Central memory CD4-positive, alpha-beta T cell (primary cell): ENCODE measurements at places on chromosomes 6 and 20.

DNA sequence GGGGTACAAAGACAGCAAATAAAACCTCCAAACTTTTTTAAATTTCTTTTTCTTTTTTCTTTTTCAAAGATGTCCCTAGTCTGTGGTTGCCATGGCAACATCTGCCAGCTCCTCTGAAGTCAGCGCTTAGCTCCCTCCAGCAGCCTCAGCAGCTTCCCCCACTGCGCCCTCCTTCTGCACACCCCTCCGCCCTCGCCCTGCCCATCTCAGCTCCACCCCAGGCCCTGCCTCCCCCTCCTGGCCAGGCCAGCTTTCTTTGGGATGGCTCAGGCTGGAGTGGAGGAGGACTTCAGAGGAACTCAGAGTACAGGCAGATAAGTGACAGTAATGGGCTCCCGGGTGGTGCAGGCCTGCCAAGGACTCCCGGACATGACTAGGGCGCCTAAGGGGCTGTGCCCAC is 104.6 kb downstream of the LRFN2 start:
- DNase-seq: no peak

DNA sequence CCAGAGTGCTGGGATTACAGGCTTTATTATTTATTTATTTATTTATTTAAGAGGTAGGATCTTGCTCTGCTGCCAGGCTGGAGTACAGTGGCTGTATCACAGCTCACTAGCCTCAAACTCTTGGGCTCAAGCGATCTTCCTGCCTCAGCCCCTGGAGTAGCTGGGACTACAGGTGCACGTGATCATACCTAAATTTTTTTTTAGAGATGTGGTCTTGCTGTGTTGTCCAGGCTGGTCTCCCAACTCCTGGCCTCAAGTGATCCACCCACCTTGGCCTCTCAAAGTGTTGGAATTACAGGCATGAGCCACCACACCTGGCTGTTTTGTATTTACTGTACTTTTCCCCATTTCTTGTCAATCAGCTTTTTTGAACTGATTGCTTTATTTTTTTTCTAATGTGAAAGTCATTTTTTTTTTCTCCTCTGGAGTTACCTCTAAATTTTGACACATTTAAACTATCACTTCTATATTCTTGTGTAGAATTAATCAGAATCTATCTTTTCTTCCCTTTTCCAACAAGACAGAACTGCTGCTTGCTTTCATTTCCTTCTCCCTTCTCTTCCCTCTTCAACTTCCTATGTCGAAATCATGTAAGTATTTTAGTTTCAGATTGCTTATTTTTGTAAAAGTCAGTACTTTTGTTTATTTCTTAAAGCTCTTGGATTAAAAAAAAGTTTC is 12.0 kb downstream of the PANK2 start:
- DNase-seq: no peak

GRCh38 chr20:41037179-41037578 is 8.6 kb downstream of the TOP1 start:
- no peak for DNase-seq

GRCh38 chr6:30963641-30964040 is 19.9 kb upstream of the MUC21 start:
- no peak for DNase-seq

DNA sequence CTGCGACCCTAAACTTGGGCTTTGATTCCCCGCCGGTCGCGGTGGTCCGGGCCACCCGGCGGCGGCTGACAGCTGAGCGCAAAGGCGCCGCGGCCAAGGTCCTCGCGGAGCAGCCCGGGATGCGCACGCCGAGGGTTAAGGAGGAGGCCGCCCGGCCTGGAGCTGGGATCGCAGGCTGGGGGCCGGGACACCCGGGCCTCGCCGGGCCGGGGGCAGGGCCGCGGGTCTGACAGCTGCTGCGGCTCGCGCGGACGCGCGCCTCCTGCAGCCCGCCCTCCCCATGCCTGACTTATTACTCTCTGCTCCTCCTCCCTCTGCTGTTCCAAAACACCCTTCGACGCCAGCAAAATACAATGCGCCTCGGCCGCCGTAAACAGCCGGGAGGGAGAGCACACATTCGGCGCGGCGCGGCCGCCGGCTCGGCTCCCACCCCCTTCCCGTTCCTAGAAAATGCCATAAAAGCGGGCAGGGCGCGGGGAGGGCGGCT is 746 bp downstream of the BACH2 start:
- DNase-seq: peak; percentile 74

GRCh38 chr20:9166153-9166780 is 97.4 kb downstream of the PLCB4 start:
- no peak for DNase-seq

GRCh38 chr6:85620308-85620707 is 22.4 kb downstream of the SYNCRIP start:
- no peak for DNase-seq

- no peak for DNase-seq
Observed at GRCh38 chr20:43513372-43513930, 6.0 kb downstream of the L3MBTL1 start.

DNA sequence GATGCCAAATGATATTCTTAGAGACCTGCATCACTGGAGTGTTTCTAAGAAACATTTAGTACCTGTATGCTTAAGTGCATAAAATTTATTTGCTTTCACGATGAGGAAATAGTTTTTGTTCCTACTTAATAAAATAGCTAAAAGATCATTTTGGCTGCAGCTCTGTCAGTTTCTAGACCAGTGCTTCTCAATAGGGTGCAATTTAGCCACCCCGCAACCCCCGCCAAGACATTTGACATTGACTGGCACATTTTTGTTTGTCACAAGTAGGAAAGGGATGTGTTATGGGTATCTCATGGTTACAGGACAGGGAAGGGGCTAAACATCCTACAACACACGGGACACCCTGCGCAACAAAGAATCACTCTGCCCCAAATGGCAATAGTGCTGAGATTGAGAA is 335.7 kb upstream of the HSF2 start:
- DNase-seq: no peak

DNA sequence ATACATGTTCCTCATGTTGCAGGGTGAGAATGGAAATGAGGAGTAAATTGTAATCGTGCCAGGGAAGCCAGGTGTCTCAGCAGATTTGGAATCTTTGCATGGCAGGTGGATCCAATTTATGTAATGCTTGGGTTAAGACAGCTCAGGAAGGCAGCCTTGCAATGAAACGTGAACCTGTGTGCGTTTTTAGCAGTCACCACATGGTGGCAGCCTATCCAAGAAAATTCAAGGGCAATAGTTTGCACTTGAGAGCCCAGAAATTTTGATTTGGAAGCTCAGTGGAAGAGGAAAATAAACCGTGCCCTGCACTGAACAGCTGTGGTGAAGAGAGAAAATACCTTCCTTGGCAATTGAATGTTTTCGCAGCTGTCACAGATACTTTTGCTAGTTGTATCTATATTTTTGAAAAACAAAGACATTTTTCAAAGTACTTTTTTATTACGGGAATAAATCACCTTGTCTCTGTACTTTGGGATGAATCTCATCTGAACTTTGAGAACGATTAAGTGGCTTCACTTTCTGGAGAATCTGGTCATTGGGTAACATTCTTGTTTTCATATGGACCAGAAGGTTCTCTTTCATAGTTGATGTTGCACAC is 26.5 kb downstream of the MTHFD1L start:
- DNase-seq: peak; percentile 44

GRCh38 chr6:146481527-146481926 is 62.1 kb upstream of the RAB32 start:
- DNase-seq: no peak

GRCh38 chr20:32201296-32201976 is 6.1 kb downstream of the PLAGL2 start:
- DNase-seq: no peak

GRCh38 chr20:31695849-31696804 is 26.5 kb downstream of the BCL2L1 start:
- no peak for DNase-seq

DNA sequence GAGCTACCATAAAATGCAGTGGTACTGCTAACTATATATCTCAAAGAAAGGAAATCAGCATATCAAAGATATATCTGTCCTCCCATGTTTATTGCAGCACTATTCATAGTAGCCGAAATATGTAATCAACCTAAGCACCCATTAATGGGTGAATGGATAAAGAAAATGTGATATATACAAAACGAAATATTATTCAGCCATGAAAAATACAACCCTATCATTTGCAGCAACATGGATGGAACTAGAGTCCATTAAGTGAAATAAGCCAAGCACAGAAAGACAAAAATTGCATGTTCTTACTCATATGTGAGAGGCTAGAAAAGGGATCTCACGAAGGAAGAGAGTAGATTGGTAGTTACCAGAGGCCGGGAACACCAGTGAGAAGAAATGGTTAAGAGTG is 126.1 kb downstream of the PDE10A start:
- DNase-seq: no peak

- DNase-seq: no peak
Observed at GRCh38 chr6:10256113-10256690, 158.7 kb downstream of the TFAP2A start.

DNA sequence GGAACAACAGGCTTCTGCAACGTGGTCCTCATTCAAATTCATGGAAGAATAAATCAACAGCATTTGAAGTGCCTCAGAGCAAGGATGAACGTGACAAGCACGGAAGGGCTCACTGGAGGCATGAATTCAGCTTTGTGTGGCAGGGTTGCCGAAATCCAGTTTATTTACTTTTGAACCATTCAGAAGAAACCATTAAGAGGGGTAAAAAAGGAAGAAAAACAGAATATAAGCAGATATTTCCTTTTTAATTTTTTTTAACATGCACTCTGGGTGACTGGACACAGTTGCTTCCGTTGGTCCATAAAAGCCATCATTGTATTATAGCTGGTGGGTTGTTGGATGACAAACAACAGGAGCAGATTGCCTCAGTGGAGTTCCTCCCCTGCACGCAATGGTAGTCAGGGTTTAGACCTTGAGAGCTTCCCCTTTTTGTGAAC is 17.3 kb upstream of the SNRPB2 start:
- DNase-seq: no peak

DNA sequence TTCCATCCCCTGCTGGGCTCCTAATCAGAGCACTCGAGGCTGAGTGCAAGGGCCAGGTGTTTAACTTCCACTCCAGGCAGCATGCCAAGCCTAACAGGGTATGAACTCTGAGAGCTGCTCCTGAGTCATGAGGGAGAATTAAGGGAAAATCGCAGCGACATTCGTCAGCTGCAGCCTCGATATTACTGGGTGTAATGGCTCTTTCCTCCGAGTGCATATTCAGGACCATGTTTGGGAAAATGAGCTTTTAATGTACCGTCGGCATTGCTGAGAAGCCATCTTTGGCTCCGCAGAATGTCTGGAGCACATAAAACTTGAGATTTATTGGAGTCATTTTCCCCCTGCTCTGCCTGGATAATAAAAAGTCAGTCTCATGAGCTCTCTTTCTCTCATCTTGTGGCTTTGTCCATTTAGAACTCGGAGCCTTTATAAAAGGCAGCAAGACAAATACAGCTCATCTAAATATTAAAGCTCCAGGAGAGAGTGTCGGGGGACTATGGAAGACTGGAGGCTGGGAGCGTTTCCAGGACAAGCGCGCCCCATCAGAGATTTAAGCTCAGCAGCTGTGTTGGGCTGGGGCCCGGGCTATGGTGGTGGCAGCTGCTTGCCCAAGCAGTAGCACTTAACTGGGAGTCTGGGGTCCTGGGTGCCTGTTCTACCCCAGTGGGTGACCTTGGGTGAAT is 103.7 kb downstream of the TOX2 start:
- DNase-seq: no peak

DNA sequence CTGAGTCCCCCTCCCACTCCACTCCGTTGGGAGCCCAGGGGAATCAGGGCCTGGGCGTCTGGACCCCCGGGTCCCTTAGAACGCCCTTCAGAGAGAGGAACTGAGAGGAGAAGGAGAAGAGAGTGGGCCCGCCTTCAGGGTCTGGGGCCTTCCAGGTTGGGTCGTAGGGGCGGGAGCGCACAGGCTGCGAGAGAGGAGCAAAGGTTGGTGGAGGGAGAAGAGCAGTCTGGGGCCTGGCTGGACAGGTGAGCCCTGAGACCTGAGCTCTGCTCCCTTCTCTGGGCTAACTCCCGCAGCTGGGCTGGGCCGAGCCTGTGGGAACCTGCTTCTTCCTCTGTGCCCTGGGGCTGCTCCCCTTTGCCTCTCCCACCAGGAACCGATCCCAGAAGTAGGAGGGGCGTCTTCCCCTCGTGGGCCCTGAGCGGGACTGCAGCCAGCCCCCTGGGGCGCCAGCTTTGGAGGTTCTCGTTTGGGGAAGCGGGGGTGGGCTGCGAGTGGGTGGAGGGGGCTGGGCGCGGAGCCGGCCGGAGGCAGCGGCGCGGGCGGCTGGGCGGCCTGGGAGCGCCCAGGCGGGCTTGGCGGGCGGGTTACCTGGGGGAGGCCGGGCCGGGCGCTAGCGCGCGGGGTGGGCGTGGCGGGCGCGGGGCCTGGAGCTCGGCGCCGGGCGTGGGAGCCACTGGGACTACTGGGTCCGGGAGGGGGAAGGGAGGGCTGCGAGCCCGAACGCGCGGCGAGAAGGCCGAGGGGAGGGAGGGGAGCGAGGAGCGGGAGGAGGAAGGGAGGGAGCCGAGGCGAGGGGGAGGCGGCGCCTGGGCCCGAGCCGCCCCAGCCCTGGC is at the start of gene DDR1:
TSS of gene DDR1 (plus strand) at position 835 of the 836 bp plus-strand sequence. CDS start 4,211 bp downstream, outside the sequence.
- DNase-seq: peak; percentile 24

DNA sequence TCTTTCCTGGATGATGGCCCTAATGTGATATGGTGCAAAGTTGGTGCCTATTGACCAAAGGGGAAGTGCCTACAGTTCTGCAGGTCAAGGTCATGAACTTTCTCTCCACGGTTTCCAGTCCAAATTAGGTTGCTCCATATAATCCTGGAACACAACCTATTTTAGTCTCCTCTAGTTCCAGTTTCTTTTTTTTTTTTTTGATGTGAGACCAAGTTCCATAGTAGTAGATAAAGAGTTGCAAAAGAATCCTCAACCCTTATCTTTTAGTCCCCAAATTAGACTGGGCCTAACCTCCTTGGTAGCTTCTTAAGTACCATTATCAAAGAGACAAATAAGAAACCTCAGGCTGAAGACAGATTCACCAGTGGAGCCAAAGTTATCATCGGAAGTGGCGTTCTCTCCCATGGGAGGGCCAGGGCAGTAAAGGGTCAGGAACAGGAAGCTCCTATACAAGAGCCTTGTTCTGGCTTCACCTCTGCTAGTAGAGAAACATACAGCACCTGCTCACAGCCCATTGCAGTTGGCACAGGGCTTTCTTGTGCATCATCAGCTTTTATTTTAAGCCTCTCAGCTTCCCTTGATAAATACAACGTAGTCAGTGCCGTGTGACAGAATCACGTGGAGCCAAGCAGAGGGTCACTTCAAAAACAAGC is 132.2 kb upstream of the RREB1 start:
- DNase-seq: no peak

DNA sequence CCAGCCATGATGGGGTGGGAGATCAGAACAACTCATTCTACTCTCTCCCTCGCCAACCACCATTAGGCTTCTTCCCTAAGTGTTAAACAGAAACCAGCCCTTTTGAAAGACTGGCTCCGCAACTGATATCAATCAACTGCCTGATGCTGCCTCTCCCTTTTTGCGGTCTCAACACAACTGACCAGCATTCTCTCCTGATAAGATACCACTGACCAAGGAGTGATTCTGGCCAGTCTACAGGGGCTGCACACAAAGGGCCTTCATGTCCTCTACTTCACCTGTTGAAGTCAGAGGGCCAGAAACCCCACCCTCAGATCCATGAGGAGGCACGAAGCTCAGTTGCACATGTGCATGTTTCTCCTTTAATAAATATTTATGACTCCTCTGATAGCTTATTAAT is 145.1 kb downstream of the CD24 start:
- no peak for DNase-seq
